ENCODE measurements at places on chromosomes 3 and 15.

GRCh38 chr3:187222801-187223200 lies 25.5 kb downstream of the RTP1 start:
- no peak for DNase-seq

GRCh38 chr3:63150880-63151279 lies 127.2 kb upstream of the SYNPR start:
- DNase-seq = no peak

DNA sequence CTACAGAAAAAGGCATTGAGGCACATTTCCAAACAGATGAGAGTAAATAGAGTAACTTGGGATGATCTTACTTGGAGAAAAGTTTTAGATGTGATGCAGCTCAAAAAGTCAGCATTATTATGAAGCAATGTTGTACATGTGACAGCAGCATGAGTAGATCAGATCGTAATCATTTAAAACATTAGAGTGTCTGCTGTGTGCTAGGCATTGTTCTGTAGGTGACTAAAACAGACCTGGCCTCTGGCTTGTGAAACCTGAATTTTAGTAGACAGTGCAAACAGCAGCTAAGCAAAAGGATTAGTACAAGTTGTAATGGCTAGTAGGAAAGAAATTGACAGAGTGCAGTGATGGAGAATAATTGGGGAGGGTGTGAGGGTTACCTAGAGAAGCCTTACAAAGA lies 15.1 kb downstream of the UBE2E1 start:
- DNase-seq = no peak

DNA sequence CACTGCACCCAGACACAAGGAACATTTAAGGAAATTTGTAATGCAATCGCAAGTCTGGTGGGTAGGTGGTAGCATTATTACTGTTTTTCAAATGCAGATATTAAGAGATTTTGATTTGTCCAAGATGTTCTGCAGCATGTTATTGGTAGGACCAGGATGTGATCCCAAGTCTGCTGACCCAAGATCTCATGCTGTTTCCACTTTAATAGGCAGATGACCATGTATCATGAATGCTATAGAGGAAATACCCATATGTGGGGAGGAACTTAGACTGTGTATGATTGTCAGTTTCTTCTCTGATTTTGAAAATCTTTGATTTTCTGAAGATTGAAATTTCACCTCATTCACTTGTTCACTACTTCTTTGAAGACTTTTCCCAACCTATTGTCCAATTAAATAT lies 28.7 kb downstream of the ATP6V1A start:
- no peak for DNase-seq

DNA sequence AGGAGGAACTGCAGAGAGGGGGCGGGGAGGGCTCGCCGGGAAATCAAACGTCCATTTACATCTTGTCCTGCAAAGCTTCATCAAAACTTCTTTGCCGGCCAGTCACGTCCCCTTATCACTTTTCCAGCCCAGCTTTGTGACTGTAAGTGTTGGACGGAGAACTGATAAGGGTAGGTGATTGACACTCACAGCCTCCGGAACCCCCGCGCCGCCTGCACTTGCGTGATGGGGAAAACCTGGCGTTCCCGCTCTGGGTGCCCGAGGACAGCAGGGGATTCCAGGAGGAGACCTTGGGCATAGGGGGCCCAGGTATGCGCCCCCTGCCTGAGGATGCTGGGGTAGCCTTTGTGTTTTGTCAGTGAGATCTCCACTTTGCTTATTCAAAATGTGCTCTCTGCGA lies 72.8 kb upstream of the ANKRD34C start:
- no peak for DNase-seq

DNA sequence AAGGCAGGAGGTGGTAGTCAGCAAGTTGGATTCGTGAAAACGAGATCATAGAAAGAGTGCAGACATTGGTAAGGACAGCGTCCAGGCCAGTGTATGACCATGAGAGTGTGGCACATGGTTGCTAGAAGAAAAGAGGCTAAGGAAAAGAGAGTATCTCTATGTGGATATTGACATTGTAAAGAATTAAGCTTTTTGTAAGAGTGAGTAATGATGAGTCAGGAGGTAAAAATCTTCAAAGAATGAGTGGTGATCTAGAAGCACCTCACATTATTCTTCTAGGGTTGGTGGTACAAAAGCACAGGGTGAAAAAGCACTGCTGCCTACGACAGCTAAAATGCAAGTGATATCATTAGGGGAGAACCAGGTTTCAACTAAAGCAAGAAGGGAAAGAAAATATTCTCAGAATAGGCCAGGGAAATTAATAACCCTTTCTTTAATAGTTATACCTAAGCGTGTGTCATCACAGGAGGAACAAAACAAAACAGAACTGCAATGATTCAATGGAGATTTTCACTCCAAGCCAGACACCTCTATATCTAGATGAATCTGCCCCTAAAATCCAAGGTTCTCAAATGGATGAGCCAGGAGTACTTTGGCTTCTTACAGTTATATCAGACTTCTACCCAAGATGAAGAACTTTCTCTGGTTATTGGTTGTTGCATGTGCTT lies 884.7 kb downstream of the NAALADL2 start:
- DNase-seq = no peak

DNA sequence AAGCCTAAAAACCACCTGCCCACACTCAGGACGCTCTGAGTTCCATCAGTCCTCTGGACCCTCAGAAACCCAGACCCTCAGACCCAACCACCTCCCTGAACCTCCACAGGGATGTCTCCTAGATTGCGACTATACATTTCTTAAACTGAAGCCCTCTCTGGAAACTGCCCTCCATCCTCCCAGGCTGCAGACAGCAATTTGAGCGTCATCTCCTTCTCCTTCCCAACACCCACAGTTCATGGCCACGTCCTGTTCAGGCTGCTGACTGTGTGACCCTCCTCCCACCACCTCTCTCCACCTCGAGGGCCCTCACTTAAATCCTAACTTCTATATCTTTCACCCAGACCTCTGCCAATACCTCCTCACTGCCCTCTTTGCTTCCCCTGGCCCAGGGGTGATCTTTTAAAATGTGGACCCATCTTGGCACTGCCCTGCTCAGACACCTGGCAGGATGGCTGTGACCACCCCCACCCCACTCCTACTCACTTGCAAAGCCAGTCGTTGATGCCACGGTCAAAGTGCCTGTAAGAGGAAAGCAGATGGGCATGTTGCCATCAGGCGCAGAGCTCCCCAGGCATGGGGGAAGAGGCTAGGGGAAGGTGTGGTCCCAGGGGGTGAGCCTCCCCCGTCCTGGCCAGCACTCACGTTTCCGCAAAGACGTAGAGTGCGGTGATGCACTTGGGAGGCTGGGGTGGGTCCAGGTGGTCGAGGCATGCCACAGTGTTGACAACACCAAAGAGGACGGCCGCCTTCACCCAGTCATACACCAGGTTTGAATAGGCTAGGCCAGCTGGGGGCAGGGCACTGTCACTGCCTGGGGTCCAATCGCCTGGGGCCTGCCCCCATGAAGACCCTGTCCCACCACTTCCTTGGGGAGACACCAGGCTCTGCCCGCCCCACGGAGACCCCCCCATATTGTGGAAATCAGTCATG lies 6.0 kb downstream of the HHATL start:
- no peak for DNase-seq

GRCh38 chr15:57500979-57501576 lies 90.6 kb upstream of the MYZAP start:
- DNase-seq = no peak

- DNase-seq = no peak
These were observed 85.4 kb upstream of the SUCLG2 start for GRCh38 chr3:67739851-67740250.

- DNase-seq = no peak
These were observed 26.2 kb downstream of the ATOSA start for GRCh38 chr15:52652984-52653383.

DNA sequence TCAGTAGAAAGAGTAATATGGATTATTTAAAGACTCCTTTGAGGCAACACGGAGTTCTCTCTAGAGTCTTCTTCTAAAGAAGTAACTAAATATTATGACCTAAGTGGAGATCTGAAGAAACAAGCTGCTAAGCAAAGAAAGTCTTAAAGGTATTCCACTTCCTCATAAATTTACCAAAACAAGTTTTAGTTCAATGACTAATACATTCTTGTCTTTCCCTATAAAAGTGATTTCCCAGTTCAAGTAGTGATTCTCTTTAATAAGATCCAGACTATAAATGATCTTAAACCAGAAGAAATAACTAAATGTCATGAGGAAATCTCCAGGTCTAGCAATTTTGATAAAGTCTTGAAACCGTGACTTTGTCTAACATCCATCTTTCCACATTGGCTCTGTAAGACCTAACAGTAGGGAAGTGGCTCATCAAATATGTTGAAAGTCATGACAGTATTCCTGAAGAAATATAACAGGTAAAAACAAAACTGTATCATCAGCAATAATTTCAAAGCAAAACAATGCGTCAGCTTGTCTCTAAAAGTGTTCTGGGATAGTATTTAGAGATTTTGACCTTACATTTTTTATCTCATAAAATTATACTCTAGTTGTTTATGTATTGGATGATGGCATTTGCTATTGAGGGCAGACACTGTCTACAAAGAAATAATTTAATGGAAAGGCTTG lies 51.8 kb upstream of the NEDD4 start:
- no peak for DNase-seq

- DNase-seq = no peak
These were observed 143.4 kb downstream of the GREM1 start for GRCh38 chr15:32861174-32861573.

DNA sequence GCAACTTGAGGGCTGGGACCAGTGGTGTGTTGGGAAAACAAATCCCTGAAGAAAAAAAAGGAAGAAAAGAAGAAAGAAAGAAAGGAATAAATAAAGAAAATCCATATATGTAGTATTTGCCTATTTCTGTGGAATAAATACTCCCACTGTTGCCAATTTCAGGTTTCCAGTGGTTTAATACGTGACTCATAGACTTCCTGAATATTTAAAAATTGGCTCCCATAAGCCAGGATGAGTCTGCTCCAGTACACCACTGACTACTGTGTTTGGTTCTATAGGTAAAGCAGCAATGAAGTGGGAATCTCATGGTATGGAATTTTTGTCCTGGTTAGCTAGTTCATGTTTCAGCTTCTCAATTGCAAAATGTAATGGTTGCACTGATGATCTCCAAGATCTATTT lies 31.6 kb downstream of the PYDC2 start:
- DNase-seq = no peak

- DNase-seq = no peak
These were observed 140.9 kb downstream of the RPLP1 start for GRCh38 chr15:69593488-69593887.

- DNase-seq = no peak
These were observed 60.6 kb upstream of the GCNT3 start for GRCh38 chr15:59550956-59551355.

GRCh38 chr3:140088513-140088912 lies 153.5 kb downstream of the CLSTN2 start:
- no peak for DNase-seq

DNA sequence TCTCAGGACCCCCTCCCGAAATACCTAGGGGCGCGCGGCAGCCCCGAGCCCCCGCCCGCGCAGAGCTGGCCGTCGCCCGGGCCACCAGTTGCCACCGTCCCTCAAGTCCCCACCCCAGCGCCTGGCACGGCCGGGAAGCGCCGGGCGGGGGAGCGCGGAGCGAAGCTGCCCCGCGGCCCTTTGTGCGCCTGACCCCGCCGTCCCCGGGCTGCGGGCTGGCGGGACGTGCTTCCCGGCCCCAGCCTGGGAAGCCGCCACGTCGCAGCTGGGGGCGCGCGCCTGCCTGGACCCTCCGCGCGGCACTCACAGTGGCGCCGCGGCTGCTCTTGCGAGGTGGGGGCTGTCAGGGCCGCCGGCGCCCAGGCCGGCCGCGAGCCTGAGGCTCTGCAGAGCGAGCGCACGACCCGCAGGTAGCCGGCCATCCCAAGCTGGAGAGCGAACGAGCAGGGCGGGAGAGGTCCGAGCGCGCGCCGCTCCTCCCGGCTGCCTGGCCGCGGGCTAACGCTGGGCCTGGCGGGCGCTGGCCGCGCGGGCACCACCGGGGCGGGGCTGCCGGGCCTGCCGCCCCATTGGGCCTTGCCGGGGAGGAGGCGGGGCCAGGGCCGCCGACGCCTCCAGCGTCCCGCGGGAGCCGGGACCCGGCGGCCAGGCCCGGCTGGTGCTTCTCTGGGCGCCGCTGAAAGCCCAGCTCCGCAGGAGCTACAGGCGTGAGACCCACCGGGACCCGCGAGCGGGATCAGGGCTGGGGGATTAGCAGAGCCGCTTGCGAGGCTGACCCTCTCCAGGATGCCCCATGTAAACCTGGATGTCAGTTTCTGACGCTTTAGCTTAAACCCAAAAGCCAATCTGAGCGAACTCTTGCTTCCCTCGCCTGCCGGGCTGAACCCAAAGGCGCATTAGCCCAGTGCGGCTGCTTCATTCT lies at the start of gene IDH2:
Gene IDH2, minus strand, starts transcription at position 500 of the 922 bp plus-strand sequence. Its CDS starts 78 bp downstream, at position 422.
- peak; percentile 44 for DNase-seq

- DNase-seq = no peak
These were observed 69.3 kb downstream of the PIK3R4 start for GRCh38 chr3:130677343-130677742.

DNA sequence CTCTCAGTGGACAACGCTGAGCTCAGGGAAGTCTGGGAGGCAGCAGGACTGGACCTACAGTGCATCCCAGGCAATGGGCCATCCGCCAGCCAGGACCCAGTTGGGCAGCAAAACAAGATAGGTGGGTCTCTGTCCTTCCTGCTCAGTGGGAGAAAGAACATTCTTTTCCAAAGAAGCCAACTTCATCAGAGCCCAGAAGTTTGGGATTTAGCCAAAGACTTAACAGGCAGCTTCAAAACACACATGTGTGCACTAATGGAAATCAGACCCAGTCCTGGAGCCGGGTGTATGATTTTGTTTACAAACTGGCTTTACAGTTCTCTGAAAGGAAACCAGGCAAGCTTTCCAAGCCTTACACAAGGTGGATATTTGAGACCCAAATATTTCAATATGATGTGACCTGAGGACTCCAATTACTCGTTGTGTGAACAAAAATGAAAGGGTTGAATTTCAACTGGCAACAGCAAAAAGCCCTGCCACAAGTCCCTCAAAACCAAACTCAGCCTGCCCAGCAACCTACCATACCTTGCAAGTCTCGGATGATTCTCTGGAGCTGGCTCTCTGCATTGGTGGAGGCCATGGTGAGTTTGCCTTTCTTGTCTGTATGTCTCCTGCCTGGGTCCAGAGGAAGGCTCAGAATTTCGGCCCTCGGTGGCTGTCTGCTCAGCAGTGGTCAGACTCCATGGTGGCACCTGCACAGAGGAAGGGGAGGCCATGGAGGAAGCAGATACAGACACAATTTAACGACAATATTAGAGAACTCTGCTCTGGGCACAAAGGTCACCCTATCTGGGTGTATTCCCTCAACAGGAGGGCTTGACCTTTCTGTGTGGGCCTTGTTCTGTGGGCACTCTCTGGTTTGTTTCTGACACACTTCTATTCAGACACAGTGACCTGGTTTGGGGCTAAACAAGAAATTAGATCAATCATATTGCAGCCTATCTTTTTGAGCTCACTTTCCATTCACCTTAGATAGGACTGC lies 11.0 kb downstream of the FYCO1 start:
- DNase-seq = no peak

DNA sequence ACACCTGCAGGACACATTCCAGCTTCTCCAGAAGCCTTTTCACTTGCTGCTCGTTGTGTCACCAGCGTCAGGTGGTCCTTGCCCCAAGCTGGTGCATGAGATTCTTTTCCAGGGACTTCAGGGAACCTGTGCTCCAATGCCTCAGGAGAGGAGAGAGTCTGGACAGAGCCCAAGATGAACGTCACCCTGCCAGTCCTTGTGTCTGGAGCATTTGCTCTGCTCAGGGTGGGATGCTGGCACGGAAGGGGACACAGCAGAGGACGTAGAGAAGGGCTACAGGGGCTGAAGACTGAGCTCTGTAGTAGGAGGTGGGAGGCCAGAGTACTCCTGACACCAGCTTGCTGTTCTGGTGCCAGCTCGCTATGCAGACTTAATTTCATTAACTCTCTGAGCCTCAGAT lies 262.1 kb downstream of the XXYLT1 start:
- DNase-seq = no peak
